Naive thymus-derived CD8-positive, alpha-beta T cell (primary cell): ENCODE measurements at places on chromosomes 11 and 22. TPM values are rescaled to one million over a fixed set of nuclear protein-coding genes. Genes with fewer than 3 reads are reported as not detected.

- no peaks in the 10 kb centered on the region for H3K36me3 ChIP-seq
- H3K4me1 ChIP-seq, result peaks cover 31% of the 10 kb centered on the region
- DNase-seq, result no peak
Observed at GRCh38 chr22:35400501-35400790, 506 bp downstream of the MCM5 start.

- no peaks in the 10 kb centered on the region for H3K36me3 ChIP-seq
- no peak for DNase-seq
- peak overlapping the region; percentile 95 for H3K4me3 ChIP-seq
- H3K27ac ChIP-seq, result peak overlapping the region; percentile 97
Observed at GRCh38 chr11:64304032-64304315, 1.4 kb upstream of the ESRRA start.

- no peaks in the 10 kb centered on the region for H3K36me3 ChIP-seq
- no peaks in the 10 kb centered on the region for H3K27me3 ChIP-seq
- peaks cover 13% of the 10 kb centered on the region for H3K4me1 ChIP-seq
- no peak overlapping the region for H3K4me3 ChIP-seq
- no peak overlapping the region for H3K27ac ChIP-seq
- DNase-seq, result no peak
Observed at GRCh38 chr11:23570828-23571227, 710.6 kb upstream of the CCDC179 start.

GRCh38 chr22:38937036-38937435 lies 20.4 kb upstream of the APOBEC3A start:
- peaks cover 14% of the 10 kb centered on the region for H3K27me3 ChIP-seq
- no peak overlapping the region for H3K27ac ChIP-seq
- no peaks in the 10 kb centered on the region for H3K36me3 ChIP-seq
- no peak overlapping the region for H3K4me3 ChIP-seq

DNA sequence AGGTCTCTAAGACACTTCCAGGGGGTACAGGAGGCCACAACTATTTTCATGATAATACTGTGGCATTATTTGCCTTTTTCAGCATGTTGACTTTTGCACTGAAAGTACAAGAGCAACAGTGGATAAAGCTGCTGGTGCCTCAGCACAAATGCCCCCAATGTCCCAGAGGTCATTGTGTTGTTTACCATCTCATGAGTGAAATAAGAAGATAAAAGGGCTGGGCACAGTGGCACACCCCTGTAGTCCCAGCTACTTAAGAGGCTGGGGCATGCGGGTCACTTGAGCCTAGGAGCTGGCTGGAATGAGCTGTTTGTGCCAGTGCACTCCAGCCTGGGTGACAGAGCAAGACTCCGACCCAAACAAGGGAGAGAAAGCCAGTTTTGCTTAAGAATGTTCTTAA lies 72.6 kb upstream of the RAB1B start:
- no peak overlapping the region for H3K4me3 ChIP-seq
- peaks cover 81% of the 10 kb centered on the region for H3K36me3 ChIP-seq
- peaks cover 3% of the 10 kb centered on the region for H3K4me1 ChIP-seq
- no peak overlapping the region for H3K27ac ChIP-seq

DNA sequence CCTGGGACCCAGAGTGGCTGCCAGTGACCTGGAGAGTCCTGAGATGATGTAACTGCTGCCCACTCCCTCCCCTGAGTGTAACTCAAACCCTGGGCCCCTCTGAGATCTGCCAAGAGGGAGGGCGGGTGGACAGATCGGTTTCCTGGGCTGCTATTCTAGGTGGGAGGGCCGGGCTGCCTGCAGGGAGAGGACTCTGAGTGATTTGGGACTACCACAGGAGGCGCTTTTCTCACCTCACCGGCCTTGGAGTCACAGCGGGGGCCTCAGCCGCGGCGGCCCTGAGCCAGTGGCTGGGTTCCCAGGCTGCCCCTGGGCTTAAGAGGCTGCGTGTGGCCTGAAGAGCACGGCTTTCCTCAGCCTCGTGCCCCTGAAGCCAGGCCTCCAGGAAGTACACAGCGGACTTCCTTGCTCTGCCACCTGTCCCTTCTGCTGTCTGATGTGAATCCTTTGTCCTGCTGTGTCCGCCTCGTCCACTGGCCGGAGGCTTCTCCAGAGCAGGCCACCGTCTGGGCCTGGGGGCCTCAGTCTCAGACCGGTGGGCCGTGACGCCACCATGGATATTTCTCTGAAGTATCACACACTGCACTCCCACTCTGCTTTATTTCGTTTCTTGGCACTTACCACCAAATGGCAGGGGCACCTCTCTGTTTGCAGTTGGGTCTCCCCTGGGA lies 11.5 kb downstream of the RELT start:
- DNase-seq, result no peak
- peaks cover 35% of the 10 kb centered on the region for H3K4me1 ChIP-seq
- no peak overlapping the region for H3K4me3 ChIP-seq
- H3K27me3 ChIP-seq, result no peaks in the 10 kb centered on the region
- H3K36me3 ChIP-seq, result peaks cover 9% of the 10 kb centered on the region

The STK33 gene
- 1.8 TPM for total RNA-seq

The C11orf16 gene
- total RNA-seq, result not detected
